Stimulated activated CD4-positive, alpha-beta T cell treated with anti-CD3 and anti-CD28 coated beads, Interleukin-1b, Interleukin-23, amount 100 ng/mL, for 1 hour (primary cell): ENCODE measurements at places on chromosomes 5 and 9.

- DNase-seq: no peak
These were observed 444.1 kb upstream of the TLE4 start for GRCh38 chr9:79127661-79128060.

DNA sequence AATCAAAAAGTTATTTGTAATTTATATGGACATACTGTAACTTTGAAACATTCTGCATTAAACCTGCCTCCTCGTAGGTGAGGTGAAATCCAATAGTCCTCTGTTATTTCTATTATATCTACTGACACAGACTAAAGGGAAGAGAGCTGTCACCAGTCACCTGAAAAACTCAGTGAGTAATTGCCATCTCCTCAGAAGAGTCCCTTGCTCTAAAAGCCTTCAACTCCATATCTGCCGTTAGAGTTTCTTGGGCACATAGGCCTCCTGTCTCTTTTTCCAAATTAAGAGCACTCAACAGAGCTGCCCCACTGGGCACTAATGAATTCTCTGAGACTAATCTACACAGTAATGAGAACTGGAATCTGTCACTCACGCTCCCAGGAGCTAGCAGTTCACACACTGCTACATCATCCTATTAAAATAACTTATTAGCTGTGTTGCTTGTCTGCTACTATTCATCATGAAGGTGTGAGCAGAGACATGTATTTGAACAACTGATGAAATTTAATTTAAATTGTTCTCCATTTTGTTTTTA is 67.3 kb upstream of the VCAN start:
- no peak for DNase-seq

- DNase-seq: no peak
These were observed 57.0 kb upstream of the MEGF10 start for GRCh38 chr5:127233590-127233989.

GRCh38 chr5:18850216-18850615 is 1137.8 kb downstream of the CDH18 start:
- DNase-seq: no peak

- no peak for DNase-seq
These were observed 6.9 kb upstream of the TRAF1 start for GRCh38 chr9:120933310-120934055.

- DNase-seq: no peak
These were observed 9.8 kb upstream of the RAPGEF6 start for GRCh38 chr5:131644822-131645221.

GRCh38 chr9:104073770-104074133 is 20.4 kb upstream of the SMC2 start:
- DNase-seq: no peak

- no peak for DNase-seq
These were observed 107.6 kb downstream of the MSX2 start for GRCh38 chr5:174832025-174832424.

- no peak for DNase-seq
These were observed 46.5 kb downstream of the SLC44A1 start for GRCh38 chr9:105290954-105291353.

DNA sequence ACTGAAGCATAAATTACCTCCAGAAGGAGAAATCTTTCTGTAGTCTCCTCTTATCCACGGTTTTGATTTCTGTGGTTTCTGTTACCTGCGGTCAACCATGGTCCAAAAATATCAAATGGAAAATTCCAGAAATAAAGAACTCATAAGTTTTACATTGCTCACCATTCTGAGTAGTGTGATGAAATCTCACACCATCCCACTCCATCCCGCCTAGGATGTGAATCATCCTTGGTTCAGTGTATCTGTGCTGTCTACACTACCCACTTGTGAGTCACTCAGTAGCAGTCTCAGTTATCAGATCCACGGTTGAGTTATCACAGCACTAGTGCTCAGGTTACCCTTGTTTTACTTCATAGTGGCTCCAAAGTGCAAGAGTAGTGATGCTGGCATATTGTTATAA is 371.2 kb downstream of the NFIB start:
- no peak for DNase-seq

DNA sequence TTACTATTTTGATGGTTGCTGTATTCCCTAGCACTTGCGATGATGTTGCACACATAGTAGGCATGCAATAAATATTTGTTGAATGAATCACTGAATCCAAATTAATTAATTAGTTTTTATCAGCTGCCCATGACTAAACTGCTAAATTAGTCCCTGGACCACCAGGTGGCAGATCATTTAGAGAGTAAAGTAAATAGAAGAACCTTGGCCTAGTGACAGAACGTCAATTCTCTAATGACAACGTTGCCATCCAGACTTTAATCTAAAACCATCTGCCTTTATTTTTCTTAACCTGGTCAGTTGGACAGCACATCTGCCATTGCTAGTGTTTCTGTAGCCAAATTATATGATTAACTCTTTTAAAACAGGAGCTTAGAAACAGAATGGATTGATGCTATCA is 457.5 kb downstream of the KIF4B start:
- DNase-seq: no peak

- DNase-seq: no peak
These were observed 155.9 kb upstream of the PHYKPL start for GRCh38 chr5:178388386-178389025.

GRCh38 chr9:103988821-103989220 is 105.3 kb upstream of the SMC2 start:
- DNase-seq: no peak

DNA sequence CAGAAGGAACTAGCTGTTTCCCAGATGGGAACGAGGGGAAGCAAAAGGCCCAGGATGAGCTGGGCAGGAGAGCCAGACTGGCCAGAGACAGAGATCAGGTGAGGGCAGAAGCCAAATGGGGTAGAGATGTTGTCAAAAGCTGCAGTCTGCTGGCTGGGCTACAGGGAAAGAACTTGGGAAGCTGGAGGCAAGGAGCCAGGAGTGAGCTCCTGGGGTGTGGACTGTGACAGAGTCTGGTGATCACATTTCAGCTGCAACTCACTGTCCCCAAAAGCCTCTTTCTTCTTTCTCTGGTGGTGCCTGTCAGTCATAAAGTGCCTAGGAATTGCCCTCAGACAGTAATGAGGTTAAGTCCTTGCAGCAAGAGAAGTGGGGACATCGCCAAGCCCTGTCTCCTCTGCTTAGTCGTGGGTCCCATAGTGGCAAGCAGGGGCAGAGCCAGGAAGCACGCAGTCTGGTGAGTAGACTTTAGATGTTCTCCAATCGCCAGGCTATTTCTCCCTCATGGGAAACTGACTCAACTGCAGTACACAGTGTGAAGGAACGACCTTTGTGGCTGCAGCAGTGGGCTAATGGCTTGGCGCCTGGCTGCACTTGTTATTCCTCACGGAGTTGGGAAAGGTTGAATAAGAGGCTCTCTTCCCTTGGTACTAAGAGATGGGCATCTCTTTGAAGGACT is 2.5 kb upstream of the FSD1L start:
- DNase-seq: no peak

GRCh38 chr5:53073348-53073747 is 36.2 kb downstream of the MOCS2 start:
- DNase-seq: no peak

- DNase-seq: no peak
These were observed 102.1 kb upstream of the SSBP2 start for GRCh38 chr5:81853030-81853357.

GRCh38 chr5:122921826-122922225 is 76.4 kb downstream of the SNX24 start:
- DNase-seq: no peak

DNA sequence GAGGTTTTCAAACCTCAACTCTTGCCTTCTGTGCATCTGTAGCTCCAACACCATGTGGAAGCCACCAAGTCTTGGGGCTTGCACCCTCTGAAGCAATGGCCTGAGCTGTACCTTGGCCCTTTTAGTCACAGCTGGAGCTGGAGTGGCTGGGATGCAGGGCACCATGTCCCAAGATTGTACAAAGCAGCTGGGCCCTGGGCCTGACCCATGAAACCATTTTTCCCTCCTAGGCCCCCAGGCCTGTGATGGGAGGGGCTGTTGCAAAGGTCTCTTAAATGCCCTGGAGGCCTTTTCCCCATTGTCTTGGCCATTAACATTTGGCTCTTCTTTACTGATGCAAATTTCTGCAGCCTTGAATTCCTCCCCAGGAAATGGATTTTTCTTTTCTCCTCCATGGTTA is 11.8 kb upstream of the ENTREP1 start:
- no peak for DNase-seq

DNA sequence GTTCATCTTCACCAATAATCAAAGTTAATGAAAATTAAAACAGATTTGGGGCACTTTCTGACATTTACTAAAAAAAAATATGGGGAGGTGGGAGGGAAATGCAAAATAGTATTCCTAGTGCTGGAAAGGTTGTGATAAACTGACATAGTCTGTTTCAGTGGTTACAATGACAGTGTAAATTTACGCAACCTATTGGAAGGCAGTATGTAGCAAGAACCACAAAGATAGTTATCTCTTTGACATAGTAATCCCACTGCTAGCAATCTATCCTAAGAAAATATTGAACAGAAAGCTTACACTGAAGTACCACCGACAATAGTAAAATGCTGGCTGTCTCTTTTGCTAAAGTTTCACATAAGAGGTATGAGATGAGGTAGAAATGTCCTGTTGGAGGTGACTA is 15.1 kb upstream of the EPB41L4B start:
- DNase-seq: no peak

- DNase-seq: no peak
These were observed 483.7 kb downstream of the ELAVL2 start for GRCh38 chr9:23342291-23342690.

GRCh38 chr5:177427919-177428573 is 1.6 kb downstream of the GRK6 start:
- DNase-seq: no peak

GRCh38 chr5:98935206-98935605 is 6.4 kb upstream of the CHD1 start:
- DNase-seq: no peak

GRCh38 chr9:126860077-126860756 is at the start of gene ZBTB34:
ZBTB34 (plus strand) TSS chr9:126860639; CDS start chr9:126879400, 18,761 bp downstream.
- peak; percentile 68 for DNase-seq

DNA sequence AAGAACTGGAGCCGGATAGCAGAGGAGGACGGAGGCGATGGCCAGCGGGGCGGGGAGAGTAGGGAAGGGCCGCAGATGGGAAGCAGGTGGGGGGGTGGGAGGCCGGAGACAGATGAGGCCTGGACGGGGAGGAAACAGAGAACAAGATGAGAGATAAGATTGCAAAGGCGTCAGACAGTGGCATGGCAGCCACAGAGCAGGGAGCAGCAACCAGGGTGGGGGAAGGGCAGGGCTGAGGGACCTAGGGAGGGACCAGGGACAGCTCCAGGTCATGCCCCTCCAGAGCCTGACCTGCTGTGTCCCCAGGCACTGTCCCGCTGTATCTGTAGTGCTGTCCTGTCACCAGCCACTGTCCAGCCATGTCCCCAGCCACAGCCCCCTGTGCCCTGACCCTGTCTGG is 49.6 kb upstream of the LMX1B start:
- no peak for DNase-seq

GRCh38 chr9:113665756-113666155 is 202.2 kb downstream of the RGS3 start:
- DNase-seq: no peak

DNA sequence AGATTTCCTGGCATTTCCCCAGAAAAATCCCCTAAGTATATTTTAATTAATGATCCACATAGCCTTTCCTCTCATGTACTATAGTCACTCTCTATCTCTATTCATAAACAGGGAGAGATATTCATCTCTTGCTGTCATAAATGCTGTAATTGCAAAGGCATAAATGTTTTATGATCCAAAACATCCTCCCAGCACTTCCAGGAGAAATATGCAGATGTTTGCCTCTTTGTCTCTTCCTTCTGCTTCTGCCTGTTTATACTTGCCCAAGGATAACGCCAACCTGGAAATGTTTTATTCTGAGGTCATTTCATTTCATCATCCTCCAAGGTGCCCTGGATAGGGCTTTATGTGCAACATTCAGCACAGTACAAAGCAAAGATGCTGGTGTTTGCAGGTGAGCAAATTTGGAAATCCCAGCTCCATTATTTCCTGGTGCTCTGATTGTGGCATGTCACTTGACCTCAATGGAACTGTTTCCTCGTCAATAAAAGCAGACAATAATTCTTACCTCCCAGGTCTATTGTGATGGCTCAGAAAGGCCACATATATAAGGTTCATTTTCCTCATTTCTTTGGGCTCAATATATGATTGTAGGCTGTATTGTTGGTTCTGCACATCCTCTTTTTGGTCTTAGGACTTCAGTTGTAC is 6.9 kb downstream of the TNFSF15 start:
- no peak for DNase-seq

DNA sequence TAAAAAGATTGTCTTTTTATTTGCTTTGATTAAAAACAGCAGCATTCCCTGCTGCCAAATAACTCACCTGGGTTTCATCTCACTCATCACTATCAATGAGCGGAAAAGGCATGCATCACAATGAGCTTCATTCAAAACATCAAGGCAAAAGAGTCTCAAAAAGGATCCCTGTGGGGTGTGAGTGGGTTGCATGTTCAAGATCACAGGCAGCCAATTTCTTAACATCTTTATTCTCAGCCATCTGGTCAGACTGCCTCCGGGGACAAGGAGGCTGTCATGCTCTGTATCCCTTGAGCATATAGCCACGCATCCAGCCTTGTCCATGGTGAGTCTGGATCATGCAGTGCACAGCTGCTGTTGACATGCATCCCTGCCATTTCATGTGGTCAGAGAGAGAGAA is 117.1 kb downstream of the ICE1 start:
- no peak for DNase-seq

DNA sequence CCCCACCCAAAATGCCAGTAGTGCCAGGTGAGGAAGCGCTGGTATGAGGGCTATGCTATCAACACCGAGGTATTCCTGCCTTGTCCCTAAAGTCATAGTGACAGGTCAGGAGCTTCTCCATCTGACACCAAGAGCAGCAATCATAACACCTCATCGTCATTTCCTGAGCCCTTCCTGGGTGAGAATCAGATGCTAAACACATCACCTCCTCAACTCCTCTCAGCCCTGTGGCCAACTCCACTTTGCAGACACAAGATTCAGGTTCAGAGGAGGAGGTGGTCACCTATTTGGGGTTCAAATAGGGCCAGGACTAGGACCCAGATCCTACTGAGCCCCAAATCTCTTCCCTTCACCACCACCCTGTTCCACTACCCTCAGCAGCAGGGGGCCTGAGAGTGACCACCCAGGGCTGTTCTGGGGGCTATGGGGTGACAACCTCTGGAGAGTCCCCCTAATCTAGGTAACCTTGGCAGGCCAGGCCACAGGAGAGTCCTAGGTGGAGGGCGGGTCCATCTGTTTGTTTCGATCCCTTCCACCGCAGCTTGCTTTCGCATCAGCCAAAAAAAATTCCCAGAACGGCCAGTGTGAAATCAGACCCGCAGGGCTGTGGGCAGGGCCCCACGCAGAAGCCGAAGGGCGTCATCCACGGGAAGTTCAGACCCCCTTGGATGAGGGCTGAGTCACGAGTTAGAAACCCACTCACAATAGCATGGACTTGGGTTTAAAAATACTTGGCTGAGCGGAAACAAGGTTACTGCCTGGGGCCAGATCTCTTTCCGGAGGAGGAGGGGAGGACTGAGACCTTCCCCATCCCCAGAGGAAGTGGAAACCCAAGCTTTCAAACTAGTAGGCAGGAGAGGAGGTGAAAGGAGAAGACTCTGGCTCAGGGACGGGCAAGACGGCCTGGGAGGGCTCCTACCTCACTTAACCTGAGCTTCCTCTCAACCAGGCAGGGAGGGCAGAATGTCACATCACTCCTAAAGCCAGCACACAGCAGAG is 8.7 kb downstream of the STK10 start:
- no peak for DNase-seq
